ENCODE measurements at places on chromosomes 11 and 22.

DNA sequence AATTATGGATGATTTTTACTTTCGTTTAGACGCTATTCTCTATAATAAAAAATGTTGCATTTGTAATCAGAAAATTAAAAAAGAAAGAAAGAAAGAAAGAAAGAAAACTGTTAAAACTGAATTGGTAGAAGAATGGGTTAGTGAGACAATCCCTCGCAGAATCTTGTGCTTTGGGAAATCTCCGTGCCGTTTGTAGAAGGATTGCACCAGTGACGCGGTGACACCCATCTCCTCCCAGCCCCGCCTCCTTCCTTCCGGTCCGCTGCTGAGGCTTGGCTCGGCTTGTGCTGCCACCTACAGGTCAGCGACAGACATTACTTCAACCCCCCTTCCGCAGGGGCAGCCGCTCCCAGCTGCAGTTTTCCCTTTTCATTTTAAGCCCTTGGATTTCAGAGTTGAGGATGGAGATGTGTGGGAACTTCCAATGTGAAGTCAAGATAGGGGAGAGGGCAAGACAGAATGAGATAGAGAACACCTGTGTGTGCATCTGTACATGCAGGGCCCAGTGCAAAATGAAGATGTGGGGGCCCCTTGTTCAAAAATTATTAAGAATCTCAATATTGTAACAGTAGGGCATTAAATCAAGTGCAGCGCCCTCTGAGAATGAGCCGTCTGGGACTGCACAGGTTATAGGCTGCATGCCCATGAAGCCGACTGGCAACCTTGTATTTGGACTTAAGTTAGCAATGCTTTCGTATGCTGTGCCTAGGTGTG lies 41.1 kb downstream of the TST start:
- peak; percentile 97 for DNase-seq

DNA sequence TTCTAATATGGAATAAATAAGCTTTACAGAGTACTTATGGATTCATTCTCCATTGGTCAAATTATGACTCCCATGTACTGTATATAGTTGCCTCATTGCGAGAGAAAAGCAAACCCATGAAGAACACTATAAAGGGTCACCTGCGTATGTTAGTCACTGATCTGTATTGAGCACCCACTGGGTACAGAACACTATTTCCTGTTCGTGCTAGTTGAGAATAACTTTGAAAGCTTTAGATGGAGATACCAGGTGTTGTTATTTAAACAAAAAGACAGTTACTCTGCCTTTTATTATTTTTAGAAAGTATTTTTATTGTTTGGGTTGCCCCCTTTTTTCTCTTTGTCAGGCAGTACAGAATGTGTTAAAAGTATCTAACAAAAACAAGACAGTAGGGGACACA lies 79.9 kb downstream of the DEUP1 start:
- DNase-seq: no peak

DNA sequence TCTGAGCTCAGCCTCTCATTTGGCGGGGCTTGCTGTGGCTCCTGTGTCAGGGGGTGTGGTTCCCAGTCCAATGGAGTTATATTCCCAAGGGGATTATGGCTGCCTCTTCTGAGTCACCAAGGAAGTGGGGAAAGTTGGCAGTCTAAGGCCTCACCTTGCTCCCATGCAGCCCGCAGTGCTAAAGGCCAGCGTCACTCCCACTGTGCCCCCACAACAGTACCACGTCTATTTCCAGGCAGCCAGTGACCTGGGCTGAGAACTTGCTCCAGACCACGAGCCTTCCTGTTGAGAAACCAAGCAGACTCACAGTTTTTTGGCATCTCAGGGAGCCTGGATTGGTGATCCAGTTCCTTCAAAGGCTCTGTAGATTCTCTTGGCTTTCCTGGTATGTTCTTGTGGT lies 45.6 kb downstream of the OR2AT4 start:
- DNase-seq: no peak

GRCh38 chr11:34953955-34954354 lies 37.5 kb downstream of the PDHX start:
- DNase-seq: no peak

GRCh38 chr11:86244063-86244521 lies 461 bp upstream of the EED start:
- peak; percentile 95 for DNase-seq

- no peak for DNase-seq
Observed at GRCh38 chr22:35177811-35178210, 79.5 kb upstream of the HMGXB4 start.

GRCh38 chr22:42016111-42016510 lies 17.5 kb downstream of the WBP2NL start:
- no peak for DNase-seq

- peak; percentile 92 for DNase-seq
Observed at GRCh38 chr22:29343313-29343805, 27.9 kb upstream of the RASL10A start.

DNA sequence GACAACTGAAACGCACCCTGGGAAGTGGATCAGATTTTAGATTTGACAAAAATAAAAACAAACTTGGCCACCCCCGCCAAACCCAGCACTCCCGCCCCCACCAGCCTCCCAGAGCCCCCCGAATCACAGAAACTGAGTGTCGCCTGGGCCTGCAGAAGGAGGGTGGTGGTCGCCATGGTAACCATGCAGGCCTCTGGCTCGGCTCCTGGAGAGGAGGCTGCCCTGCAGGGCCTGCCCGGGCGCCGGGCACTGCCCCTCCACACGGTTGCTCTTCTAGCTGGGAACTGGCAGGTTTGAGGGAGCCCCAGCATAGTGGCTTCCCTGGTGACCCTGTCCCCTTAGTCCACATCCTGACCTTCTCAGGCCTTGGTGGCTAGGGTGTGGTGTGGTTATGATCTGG lies 19.3 kb downstream of the CACNA1I start:
- DNase-seq: no peak

DNA sequence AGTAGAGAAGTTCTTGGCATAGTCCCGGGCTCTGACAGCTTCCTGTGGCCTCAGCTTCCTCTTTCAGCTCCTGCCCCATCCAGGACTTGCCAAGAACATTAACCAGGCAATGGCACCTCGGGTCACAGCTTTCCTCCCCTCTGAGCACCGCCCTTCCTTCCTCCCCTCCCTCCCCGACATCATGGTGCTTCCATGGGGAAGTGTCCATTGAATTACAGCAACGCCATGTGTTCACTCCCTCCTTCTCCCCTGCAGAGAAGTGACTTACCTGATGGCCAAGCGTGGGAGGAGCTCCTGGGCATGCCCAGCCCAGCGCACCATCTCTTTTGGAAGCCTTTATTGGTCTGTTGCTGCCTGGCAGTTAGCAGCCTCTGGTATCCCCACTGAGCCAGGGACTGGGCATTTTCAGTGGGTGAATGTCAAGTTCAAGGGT lies 25.8 kb upstream of the DAGLA start:
- DNase-seq: no peak

GRCh38 chr11:58629857-58630256 lies 7.4 kb downstream of the CNTF start:
- peak; percentile 69 for DNase-seq

- DNase-seq: no peak
Observed at GRCh38 chr22:47022475-47022874, 260.0 kb downstream of the TBC1D22A start.

DNA sequence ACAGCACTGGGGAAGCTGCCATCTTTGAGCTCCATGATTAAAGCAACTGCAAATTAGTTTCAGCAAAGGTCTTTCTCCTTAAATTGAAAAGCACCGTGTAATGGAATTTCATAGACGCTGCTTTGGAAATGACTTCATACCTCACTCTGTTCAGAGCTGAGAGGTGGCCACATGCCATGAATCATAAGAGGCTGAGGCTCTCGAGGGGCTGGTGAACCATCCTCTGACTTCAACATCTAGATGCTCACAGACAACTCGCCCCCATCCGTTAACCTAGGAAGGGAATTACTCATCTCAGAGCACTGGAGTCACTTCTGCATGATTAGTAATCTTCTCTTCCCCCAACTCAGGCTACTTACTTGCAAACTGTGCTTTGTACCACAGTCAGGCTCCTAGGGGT lies 122.3 kb downstream of the RCN1 start:
- DNase-seq: peak; percentile 75

DNA sequence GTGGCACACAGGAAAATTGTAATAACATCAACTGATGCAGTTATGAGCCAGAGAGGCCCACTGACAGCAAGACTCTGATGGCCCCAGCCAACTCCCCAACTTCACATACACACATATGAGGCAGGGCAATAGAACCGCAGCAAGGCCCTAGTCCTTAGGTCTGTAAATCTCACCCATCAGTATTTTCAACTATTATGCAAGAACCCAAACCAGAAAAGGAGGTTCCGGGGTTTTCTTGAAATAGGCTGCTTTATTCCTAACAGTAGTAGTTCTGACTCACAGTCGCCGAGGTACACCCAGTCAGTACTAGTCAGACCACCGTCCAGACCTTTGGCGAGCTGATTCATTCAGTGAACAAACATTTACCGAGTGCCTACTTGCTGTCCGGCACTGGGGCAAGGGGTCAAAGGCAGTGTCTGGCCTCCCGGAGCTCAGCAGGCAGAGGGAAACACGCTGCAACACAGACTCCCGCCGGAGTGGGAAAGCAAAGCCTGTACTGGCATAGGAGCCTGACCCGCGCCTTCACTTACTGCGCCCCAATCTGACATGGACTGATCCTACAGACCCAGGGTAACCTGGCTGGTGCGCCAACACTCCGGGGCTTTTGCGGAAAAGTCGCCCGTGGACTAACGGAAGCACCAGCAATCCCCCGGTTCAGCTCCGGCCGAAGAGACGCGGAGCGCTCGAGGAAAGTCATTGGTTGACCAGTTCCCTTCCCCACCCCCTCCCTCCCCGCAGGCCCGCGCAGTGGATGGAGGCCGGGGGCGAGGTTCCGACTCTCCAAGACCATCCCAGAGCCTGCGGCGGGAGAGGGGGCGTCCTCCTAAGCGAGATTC lies 1.3 kb downstream of the PLEKHA7 start:
- no peak for DNase-seq

- no peak for DNase-seq
Observed at GRCh38 chr11:96396637-96397036, 6.8 kb downstream of the JRKL start.

GRCh38 chr11:118635237-118635591 lies 27.8 kb downstream of the PHLDB1 start:
- no peak for DNase-seq

- no peak for DNase-seq
Observed at GRCh38 chr11:45554230-45554967, 111.0 kb downstream of the CHST1 start.
